ENCODE measurements at places on chromosomes 4 and X.

GRCh38 chr4:23857367-23857959, 32.4 kb downstream of the PPARGC1A start:
- DNase-seq = no peak

DNA sequence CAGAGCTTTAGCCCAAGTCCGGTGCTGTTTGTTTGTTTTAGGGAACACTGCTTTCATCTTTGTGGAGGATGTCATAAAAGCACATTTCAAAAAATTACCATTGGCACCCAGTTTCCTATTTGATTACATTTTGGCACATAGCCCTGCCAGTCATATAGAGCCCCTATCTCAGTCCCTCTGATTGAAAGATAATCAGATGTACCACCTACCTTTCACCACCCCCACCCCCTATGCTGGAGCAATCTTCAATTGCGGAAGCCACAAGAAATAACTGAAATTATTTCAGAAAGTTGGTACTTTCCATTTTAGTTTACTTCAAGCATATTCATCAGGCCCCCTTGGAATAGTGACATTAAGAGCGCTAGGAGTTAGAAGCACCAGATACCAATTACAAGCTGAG, 136.7 kb upstream of the RPL34 start:
- DNase-seq = no peak

- no peak for DNase-seq
These were observed 598.5 kb downstream of the CENPC start for GRCh38 chr4:66946761-66947160.

- DNase-seq = no peak
These were observed 98.5 kb upstream of the CTSO start for GRCh38 chr4:156052116-156052515.

DNA sequence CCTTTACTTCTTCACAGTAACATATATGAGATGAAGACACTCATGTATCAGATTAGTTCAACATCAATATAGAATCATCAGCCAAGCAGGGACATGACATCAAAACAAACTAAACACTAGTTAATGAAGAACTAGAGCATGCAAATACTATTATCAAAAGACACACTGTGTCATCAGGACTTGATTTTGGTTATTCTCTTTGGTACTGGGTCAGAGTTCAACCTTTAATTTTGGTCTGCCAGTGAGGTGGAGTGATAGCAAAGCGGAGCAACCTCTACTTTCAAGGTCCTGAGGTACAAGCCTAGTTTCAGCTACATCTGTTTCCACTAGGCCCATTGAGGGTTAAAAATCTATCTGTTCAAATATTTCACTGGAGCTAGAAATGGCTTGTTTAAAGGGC, 70.5 kb downstream of the TEX13A start:
- no peak for DNase-seq

DNA sequence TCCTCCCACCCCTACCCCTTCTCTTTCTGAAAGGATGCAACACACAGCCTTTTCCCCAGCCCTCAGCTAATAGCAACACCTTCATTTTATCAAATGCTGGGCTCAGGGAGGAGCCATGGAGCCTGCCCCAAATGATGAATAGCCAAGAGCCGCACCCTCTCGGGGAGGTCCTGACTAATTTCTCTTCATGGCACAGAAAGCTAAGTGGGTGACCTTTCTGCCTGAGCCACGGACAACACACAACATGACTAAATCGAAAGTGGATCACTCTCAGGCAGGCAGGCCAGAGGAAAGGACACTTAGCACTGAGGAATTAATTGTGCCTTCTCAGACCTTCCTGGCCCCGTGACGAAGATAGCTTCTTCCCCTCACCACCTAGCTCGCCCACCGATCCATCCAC, 165.1 kb upstream of the RAI2 start:
- DNase-seq = no peak

DNA sequence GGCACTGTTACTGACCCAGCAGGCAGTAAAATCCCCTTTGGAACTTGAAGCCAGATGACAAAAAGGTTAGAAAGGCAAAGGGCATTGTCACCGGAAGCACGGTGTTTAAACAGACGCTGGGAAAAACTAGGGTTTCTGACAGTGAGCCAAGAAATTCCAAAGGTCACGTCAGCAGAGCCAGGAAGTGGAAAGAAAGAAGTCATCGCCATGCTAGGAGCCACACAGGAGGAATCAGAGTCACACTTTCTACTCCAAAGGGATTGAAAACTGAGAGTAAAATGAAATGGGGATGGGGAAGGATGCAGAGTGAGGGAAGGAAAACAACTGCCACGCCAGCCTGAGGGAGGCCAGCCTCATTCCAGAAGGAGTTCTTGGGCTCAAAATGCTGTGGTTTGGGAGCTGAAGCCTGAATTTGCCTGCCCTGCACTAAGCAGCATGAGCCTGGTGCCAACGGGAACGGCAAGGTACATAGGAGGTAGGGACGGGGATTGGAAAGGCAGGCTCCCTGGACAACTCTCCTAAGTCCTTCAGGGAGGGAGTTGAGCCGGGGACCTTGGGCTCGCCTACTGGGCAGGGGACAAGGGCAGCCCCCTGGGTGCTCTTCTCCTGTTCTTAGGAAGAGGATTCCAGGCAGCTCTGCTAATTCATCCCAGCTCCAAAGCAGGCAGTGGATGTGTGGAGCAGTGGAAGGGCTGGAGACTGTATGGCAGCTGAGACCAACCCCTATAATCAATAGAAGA, 66.8 kb downstream of the SOWAHB start:
- peak; percentile 49 for DNase-seq

- no peak for DNase-seq
These were observed 68.5 kb upstream of the MAP9 start for GRCh38 chr4:155445306-155445705.

DNA sequence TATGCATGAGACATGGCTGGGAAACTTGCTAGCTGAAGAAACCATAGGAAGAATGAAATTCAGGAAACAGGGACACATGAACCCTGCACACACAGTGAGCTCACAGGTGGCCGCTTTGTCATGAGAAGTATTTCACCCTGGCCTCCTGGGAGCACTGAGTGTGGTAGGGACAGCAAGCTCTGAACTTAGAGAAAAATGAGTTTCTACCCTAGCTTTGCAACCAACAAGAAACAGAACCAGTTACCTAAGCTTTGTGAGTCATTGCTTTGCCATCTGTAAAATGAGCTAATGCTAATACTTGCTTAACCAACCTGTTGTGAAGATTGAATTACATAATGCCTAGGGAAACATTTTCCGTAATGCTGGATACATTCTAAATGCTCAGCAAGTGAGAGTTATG, 206.6 kb upstream of the HS3ST1 start:
- DNase-seq = no peak

- DNase-seq = no peak
These were observed 12.5 kb upstream of the CTSO start for GRCh38 chr4:155966171-155966570.

DNA sequence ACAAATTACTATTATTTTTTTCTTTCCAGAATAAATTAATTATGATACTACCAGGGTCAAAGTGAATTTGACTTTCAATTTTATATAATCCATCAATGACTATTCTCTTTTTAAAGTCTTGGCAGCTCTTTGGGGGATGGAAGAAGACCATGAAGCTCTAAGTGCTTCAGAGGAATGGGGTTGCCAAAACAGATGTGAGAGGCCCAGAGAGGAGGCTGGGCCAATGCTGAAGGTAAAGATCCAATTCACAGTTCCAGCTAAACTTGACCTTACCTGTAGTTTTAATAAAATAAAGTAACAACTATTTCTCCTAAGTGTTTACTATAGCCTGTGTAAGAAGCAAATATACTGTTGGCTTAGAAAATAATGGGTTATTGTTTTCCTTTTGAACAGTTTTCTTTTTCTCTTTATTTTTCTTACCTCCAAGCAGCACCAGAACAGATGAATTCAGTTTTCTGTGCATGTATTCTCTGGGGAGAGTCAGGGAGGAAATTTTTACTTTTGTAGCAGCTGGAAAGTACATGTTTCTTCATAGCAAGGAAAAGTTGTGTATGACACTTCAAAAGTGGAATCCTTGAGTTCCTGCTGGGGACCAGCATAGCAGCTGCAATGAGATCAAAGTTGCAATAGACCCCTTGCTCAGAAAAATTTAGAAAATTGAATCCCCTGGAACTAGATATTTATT, 104.9 kb downstream of the CEP44 start:
- DNase-seq = no peak

GRCh38 chrX:2330910-2331309, 169.9 kb downstream of the DHRSX start:
- DNase-seq = no peak

DNA sequence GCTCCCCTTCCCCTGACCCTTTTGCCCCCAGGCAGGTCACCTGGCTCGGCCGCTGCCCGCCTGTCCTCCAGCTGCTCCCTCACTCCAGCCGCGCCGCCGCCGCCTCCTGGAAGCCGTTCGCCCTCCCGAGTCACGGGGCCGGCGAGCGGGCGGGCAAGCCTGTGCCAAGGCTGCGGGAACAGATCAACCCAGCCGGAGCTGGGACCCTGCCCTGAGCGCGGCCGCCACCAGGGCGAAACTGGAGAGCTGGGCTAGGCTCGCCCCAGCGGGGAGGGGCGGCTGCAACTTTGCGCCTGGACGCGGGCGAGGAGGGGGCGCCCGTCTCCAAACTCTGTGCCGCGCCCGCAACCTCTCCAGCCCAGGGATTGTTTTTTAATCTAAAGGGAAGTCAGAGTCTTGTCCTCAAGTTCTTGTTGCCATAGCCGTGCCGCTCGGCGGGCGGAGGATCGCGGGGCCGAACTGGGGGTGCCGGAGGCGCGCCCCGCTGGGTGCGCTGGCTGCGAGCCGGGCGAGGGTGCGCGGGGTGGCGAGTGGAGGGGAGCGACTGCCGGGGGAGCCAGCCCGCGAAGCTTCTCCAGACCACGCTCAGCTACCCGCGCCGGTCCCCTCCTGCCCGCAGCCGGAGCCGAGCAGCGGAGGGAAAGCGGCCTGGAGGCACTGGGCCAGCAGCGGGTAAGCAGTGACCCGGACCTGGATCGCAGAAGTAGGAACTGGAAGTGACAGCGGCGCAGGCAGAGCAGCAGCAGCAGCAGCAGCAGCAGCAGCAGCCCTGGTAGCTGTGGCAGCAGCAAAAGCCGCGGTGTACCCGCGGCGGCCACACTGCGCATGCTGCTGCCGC, 13.4 kb downstream of the ARHGEF6 start:
- peak; percentile 77 for DNase-seq

DNA sequence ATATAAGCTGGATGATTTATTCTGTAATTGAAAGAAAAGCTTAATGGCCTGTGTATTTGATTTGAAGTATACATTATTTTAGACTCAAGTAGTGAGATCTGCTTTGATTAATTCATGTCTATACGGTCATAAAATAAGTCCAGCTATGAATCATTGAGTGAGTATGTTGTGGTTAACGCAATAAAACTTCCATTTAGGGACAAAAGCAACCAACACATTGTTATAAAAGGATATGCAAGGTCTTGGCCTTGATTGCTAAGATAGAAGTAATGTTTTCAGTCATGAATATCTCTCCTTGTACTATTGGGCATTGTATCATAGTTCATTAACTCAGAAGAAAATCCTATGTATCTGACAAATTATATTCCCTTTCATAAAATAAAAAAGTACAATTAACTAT, 162.1 kb downstream of the EPHA5 start:
- DNase-seq = no peak

DNA sequence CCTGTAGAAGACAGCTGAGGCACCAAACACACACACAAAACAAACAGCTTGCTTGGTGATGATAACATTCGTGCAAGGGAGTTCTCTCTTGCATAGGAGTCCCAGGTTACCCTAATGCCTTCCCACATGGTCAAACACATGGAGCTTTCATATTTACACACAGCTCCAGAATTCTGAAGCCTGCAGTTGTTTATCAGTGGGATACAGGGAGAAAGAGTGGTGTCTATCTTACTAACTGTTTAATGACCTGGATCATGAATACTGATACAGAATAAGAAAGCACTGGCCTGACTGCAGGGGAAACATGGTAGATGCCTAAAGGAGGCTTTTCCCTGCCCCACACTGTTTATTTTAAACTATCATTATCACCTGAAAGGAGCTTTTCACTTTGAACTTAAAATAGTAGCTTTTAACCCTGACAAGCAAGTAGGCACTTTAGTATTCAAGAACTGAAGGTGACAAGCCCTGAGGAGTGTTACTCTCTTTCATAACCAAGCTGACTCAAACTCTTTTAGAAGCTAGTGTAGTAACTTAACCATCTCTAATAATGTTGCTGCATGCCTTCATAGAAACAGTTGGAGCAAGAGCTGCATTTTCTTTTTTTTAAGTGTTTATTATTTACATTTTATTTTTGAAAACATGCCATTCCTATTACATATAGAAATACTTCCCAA, 15.6 kb downstream of the TET2 start:
- DNase-seq = no peak

DNA sequence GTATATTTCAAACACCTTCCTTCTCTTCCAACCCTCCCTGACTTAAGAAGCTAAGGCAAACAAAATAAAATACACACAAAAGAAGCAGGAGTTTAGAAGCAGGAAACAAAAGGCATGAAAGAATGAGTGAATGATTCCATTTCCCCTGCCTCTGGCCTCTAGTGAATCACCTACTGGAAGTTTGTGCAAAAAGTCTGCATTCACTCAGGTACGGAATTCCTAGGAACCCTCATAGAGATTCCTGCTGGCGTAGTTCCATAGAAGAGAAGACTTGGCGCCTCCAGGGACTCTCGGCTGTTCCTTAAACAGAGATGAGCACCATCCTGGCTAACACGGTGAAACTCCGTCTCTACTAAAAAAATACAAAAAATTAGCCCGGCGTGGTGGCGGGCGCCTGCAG, 125.9 kb upstream of the TBL1X start:
- no peak for DNase-seq

DNA sequence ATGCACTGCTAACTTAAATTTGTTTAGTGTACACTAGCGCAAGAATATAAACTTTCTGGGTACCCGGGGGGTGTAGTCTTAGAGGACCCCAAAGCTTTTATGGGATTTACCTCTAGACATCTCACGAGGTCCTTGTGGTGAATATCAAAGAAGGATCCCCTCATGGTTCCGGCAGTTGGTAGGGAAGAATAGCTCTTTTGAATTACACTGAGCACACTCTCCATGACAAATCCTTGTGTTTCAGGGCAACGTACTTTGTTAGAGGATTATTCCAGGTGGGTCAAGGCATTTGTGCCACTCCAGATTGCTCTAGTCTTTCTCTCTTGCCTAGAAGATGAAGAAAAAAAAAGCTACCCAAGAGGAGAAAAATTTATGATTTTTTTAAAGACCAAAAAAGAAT, 387.6 kb downstream of the PDHA2 start:
- DNase-seq = no peak

- DNase-seq = no peak
These were observed 25.3 kb downstream of the USP46 start for GRCh38 chr4:52633846-52634245.

- no peak for DNase-seq
These were observed 26.0 kb upstream of the BMP2K start for GRCh38 chr4:78749972-78750727.

GRCh38 chrX:98501426-98501825, 1617.7 kb downstream of the RPA4 start:
- DNase-seq = no peak

Data from right hindlimb (tissue), 1 donor.